ENCODE measurements at places on chromosomes 1 and 21.
A peak's percentile ranks its signal among the peaks of the same experiment; 100 is the strongest.

GRCh38 chr1:183272390-183272848 is 86.4 kb downstream of the LAMC2 start:
- ATAC-seq: peak; percentile 61

- no peak for ATAC-seq
Observed at GRCh38 chr1:5686925-5687706, 305.1 kb downstream of the NPHP4 start.

- ATAC-seq: no peak
Observed at GRCh38 chr1:190908246-190908645, 430.6 kb upstream of the BRINP3 start.

- ATAC-seq: no peak
Observed at GRCh38 chr1:113211467-113211866, 138.5 kb downstream of the LRIG2 start.

DNA sequence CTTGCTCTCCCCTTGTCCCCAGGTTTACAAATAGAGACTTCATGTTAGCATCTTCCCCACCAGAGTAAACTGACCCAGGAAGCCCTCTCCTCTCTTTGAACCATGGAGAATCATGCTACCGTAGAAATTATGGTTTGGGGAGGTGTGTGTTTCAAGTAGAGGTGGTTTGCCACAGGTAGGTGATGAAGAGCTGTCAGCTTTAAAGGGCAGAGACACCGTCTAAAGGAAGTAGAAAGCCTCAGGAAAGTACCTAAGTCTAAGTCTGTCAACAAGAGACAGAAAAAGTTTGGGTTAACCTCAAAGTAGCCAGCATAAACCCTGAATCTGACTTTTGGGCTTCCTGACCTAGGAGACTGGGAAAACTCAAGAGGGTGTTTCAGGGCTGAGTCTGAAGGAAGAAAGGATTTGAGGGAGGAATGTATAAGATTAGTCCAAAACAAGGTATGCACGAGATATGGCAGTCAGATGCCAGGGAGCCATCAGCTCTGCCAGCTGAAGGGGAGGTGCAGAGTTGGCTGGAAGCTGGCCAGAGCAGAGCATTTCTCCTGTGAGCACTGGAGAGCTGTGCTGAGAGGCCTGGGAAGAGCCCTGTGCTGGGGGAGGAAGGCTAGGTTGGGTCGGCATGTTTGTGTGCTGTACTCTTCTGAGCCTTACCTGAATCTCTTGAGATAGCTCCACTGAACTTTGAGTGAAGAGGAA is 14.3 kb downstream of the ADAMTSL4 start:
- ATAC-seq: no peak

DNA sequence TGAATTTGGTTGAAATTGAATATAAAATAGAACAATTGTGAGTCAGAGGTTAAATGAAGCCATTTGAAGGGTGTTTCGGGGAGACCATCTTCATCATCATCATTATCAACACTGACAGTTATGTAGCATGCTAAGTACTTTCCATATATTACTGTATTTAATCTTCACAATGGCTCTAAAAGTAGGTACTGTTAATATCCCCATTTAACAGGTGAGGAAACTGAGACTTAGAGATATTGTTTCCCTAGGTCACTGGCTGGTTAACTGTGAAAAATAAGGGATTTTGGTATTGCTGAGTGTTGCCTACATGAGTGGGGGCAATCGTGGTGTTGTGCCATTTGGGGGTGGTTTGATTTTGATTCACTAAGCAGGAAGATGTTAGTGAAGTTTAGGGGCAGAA is 100.3 kb downstream of the TBX19 start:
- ATAC-seq: no peak
